Uterus (tissue), 4 donors: ENCODE measurements at places on chromosomes 12 and 14.

GRCh38 chr12:112466011-112466422, 47.3 kb downstream of the PTPN11 start:
- DNase-seq = no peak

DNA sequence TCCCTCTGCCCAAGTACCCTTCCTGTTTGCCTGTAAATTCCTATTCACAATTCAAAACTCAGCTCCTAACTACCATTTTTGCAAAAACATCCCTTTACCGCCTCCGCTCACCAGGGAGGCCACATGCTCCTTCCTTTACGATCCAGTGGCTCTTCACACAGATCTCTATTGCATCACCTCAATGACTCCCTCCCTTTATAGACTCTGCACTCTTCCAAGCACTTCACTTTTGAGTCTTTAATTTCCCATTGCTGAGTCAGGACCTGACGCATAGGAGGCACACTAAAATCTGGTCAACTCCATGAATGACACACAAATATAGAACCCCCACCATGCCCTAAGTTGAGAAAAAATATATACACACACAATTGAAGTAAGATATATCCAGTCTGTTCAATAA, 45.9 kb downstream of the PPP1R13B start:
- no peak for DNase-seq

- DNase-seq = no peak
These were observed 23.5 kb downstream of the ATP5MC2 start for GRCh38 chr12:53652366-53652765.

DNA sequence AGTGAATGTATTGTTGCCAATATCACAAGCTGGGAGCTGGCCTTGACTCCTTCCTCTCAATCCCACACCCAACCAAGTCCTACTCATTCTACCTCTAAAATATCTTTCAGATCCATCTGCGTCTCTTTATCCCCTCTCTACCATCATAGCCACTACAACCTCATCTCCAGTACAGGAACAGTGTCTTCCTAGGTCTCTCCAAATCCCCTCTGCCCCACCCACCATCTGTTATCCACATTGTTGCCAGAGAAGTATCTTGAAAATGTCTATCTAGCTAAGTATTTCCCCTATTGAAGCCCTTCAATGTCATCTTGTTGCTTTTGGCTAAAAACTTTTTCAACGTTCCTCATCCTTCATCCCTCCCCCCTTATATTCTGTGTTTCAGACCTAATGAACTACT, 244.7 kb downstream of the C12orf75 start:
- no peak for DNase-seq

- peak; percentile 74 for DNase-seq
These were observed 15.9 kb upstream of the HHIPL1 start for GRCh38 chr14:99628887-99629618.

DNA sequence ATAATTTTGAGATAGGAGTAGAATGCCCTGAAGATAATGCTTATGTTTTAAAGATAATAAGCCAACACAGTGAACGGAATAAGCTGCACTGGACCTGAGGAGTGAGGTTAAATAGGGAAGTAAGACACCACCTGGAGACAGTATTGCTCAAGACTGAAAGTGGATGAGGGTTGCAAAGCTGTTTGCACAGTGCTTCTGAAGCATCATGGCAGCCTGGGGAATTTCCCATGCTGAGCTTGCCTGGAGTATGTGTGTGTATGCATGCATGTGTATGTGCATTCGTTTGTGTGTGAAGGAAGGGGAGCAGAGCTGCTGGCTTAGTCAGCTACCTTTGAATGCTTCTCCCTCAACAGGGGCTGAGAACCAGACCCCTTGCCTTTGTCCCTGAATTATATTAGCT, 35.8 kb downstream of the BHLHE41 start:
- no peak for DNase-seq

GRCh38 chr12:58009405-58010195, 68.2 kb downstream of the ATP23 start:
- DNase-seq = no peak

GRCh38 chr12:26701604-26702215, 131.3 kb downstream of the ITPR2 start:
- no peak for DNase-seq

DNA sequence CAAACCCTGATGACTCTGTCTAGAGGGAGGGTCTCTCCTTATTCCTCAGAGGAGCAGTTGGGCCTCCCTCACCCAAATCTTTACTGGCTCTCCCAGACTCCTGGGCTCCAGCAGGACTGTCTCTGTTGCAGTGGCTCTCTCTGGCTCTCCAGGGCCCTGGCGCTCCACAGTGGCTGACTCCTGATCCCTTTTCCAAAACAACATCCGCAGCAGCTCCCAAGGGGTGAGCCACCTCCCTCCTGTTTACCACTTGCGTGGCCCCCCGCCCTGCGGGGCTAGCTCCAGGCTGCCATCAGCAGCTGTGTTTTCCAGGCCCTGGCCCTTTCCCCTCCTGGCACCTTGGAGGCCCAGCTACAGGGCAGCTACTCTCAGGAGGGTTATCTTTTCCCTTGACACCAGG, 123.5 kb downstream of the CALM1 start:
- DNase-seq = no peak

- no peak for DNase-seq
These were observed 354.3 kb downstream of the CEP128 start for GRCh38 chr14:80587096-80587724.

- no peak for DNase-seq
These were observed 2.4 kb downstream of the GALNT6 start for GRCh38 chr12:51388846-51389245.

DNA sequence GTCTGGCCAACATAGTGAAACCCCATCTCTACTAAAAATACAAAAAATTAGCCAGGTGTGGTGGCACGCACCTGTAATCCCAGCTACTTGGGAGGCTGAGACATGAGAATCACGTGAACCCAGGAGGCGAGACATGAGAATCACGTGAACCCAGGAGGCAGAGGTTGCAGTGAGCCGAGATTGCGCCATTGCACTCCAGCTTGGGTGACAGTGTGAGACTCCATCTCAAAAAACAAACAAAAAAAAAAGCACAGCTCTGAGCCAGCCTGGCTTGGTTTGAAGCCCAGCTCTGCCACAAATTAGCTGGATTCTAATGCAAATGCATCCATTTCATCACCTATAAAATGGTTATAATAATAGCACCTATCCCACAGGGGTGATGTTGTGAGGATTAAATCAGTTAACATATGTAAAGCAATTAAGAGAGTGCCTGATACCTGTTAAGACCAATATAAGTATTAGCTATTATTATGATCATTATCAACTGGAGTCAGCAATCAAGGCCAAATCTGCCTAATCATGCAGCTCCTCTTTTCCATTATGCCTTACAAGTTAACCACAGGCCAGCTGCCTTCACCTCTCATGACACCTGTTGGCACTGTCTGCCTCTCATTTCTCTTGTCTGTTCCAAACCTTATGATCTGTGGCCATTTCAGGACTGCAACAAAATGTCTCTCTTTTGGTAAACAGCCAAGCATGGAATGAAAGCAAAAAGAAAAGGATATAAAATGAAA, 2.1 kb downstream of the GNPTAB start:
- DNase-seq = no peak

- no peak for DNase-seq
These were observed 798 bp downstream of the CELA1 start for GRCh38 chr12:51345681-51346080.

- DNase-seq = peak; percentile 43
These were observed 91.9 kb downstream of the SYNE3 start for GRCh38 chr14:95424529-95424928.

DNA sequence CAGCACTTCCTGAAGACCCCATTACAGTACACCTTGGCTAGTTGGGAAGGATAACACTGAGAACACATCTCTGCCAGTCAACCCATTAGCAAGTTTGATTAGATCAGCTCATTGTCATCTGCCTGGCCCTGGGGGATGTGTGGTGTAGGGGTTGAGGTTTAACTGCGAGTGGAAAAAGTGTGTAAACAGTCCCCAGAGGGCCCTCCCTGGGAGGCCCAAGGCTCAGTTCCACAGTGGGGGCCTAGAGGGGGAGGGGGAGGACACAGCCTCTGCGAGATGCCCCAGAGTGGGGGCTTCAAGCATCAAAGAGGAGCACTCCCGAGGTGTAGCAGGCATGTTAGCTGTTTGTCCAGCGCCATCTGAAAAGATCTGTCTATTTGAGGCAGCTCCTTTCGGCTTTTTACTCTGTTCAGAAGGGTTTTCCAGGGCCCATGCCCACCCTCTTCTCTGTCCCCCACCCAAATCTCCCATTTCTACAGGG, 344 bp downstream of the LPAR5 start:
- no peak for DNase-seq
